Stimulated activated CD8-positive, alpha-beta memory T cell treated with anti-CD3 and anti-CD28 coated beads, Interleukin-7, amount 100 ng/mL, for 4 hours (primary cell): ENCODE measurements at places on chromosomes 16 and 17.
A peak's percentile ranks its signal among the peaks of the same experiment; 100 is the strongest.

GRCh38 chr17:72529386-72529785 lies 408.6 kb downstream of the SOX9 start:
- no peak for DNase-seq

- no peak for DNase-seq
Observed at GRCh38 chr17:11458279-11458678, 140.0 kb upstream of the DNAH9 start.

GRCh38 chr17:34241062-34241461 lies 14.0 kb upstream of the CCL2 start:
- no peak for DNase-seq

- no peak for DNase-seq
Observed at GRCh38 chr16:68069511-68070248, 15.5 kb upstream of the NFATC3 start.

DNA sequence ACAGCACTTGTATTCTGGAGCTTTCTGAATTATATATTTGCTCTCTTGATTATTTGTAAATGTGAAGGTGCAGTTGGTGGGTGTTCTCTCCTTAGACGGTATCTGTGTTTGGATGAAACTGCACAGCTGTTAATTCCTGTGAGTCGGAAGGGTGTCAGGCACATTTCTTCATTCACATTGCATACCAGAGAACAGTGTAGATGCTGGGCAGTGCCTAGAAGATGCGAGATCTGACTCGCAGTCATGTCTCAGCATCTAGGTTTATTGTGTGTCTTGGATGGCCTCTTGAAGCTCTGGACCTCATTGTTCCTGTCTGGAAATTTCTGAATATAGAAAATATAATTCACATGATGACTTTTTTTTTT lies 61.2 kb downstream of the CLEC16A start:
- DNase-seq, result no peak

- no peak for DNase-seq
Observed at GRCh38 chr16:1154291-1154886, 1.5 kb downstream of the CACNA1H start.

- no peak for DNase-seq
Observed at GRCh38 chr17:46160169-46160568, 33.1 kb downstream of the KANSL1 start.

- no peak for DNase-seq
Observed at GRCh38 chr16:1174477-1175357, 21.8 kb downstream of the CACNA1H start.

DNA sequence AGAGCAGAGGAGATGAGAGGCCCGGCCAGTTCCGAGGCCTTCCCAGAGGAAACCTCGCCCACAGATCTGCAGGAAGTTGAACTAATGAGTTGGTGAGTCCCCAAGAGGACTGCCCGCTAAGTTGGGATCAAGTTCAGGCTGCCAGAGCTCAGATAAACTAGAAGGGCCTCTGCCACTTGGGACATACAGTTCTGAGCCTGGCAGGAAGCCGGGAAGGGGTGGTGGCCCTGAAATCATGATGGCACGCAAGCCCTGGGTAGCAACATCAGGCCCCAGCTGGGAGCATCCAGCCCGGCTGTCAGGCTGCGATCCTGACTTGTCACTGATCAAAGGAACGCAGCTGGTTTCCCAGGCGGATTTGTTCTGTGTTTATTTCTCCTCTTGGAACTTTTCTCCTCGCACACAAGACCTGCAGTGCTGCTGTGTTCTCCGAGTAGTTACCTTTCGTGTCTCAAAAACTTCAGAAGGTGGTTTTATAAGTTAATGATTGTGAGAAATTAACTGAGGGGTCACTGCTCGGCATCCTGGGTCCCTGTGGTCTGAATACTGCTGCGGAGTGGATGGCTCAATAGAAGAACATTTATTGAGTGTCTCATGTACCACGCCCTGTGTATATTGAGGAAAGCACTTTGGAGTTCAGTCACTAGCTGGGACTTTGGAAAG lies 8.0 kb upstream of the WFDC1 start:
- DNase-seq, result no peak

- DNase-seq, result no peak
Observed at GRCh38 chr17:8608001-8608400, 22.5 kb downstream of the MYH10 start.

DNA sequence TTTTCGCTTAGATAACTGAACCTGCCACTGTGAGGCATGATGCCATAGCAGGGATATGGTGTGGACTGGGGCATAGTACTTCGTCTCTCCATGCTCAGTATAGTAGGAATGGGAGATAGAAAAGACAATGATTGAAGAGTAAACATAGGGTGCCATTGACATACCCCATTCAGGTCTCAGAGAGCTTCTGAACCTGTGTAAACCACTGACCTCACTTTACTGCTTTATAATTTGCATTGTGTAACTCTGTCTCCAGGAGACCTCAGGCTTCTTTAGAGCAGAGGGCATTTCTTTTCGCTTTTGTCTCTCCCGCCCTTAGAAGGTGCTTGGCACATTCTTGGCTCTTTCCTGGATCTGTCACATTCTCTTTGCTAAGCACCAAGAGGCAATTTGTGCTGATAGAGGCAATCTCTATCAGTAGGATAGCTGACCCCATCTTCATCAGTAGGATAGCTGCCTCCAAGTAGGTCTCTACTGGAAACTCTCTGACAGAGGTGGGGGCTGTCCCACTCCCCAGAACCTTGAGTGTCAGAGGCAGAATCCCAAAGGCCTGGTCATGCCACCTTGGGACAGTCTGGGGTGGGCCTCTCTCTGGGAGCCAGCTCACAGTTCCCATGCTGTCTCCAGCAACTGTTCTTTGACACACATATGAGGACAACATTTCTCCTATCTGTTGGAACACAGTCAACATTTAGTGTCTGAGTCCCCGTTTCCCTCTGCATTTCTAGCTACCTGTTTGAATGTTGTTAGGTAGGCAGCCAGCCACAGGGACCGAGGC lies 181.9 kb downstream of the UTP18 start:
- DNase-seq, result no peak

GRCh38 chr16:8489580-8489979 lies 100.7 kb downstream of the TMEM114 start:
- no peak for DNase-seq

DNA sequence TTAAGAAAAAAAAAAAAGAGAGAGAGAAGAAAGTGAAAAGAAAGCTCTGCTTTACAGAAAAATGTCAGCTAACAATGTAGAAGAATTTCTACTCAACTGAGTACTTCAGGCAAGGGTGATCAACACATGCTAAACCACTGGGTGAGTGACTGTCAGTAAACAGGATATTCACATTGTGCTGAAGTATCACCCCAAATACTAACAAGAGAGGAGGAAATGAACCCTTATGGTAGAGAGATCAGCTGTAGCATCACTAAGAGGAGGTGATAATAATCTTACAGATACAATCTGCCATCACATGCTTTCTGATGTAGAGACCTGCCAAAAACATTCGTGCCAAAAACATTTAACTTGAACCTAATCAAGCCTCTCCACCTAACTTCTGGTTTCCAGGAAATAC lies 30.7 kb upstream of the ICAM2 start:
- no peak for DNase-seq

- DNase-seq, result no peak
Observed at GRCh38 chr17:45063198-45063597, 2.1 kb downstream of the NMT1 start.

DNA sequence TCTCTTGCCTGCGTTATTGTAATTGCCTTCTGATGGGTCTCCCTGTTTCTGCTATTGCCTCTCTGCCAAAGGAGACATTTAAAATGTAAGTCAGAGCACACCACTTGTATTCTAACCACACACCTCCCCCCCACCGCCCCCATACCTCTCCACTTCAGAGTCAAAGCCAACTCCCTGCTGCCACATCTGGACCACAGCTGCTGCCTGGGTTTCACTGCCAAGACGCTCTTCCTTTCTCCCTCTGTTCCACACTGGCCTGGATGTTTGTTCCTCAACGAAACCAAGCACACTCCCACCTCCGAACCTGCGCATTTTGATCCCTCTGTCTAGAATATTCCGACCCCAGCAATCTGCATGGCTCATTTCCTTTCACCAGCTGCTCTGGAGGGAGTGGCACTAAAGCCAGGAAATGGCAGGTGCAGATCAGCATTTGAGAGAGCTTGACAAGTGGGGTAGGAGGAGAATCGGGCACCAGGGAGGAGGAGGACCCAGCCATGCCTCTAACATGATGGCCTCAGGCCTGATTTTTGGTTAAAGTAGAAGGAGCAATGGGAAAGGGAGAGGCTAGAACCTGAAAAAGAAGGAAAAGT lies 92.4 kb upstream of the HS3ST2 start:
- DNase-seq, result no peak

DNA sequence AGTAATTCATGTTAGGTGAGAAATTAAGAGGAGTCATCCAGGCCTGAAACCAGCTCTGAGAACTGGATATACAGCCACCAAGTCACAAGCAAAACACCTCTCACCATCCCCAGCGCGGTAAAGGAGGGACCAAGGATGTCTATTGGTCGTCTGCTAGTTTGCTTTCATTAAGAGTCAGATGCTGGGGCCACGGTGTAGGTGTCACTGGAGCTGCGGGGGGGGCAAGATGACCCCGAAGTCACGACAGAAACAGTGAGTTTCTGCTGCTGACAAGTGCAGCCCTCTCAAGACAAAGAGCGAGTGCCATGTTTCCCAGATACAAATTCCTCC lies 790 bp downstream of the NCBP3 start:
- DNase-seq, result no peak

DNA sequence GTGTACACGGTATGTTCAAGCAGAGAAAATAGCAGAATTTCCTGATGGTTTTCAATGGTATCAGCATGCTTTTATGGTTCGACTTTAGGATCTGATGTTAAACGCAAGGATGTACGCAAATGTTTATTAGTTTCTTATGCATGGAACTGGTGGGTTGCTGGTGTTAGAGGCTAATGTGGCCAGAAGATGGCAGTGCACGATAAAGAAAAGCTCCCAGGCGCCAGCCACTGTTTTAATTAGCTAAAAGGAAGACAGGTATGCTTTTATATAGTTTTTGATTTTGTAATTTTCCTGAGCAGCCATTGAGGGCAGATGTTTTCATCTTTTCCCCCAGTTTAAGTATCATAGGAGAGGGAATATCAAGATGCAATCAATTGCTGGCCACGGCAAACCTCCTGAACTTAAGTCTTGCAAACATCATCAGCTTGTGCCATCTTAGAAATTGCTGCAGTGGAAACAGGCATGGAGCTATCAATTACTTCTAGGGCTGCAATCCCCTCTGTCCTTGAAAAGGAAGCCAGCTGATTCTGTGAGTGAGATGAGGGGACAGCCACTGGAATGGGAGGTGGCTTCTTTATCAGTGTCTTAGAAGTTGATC lies 648.5 kb upstream of the RBFOX1 start:
- DNase-seq, result no peak

DNA sequence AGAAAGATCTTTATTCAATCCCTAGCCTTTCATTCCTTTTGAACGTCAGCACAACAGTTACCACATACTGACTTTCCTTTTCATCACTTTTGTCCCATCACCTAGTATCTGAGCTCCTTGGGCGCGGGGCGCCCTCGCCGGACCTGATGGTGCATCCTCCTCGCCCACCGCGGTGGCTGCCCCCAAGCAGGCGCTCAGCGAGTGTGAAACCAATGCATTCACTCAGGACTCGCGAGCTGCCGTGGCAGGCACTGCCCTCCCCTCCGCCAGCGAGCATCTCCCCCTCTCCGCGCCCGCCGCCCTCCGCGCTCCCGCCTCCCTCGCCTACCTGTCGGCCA lies 756 bp downstream of the KLHL11 start:
- peak; percentile 60 for DNase-seq

DNA sequence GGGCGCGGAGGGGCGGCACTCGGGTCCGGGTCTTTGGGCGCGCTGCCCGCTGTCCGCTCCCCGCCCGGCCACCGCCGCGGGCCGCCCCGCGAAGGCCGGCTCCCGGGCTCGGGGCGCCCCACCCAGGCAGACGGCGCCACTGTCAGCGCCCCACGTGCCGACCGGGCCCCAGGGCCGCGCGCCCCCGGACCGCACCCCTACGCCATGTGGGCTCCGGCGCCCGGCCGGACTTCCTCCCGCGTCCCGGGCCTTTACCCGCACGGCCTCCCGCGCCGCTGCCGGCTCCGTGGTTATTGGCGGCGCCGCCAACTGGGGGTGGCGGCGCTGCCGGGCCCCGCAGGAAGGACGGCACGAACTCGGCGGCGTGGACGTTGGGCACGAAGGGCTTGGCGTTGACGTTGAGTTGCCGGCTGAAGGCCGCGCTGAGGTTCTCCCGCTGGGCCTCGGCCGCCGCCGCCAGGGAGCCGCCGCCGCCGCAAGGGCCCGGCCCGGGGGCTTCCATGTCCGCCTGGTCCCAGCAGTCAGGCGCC lies 577 bp downstream of the GSPT1 start:
- peak; percentile 44 for DNase-seq
